Dermis blood vessel endothelial cell (primary cell): ENCODE measurements at places on chromosomes 5 and 9. TPM values are rescaled to one million over a fixed set of nuclear protein-coding genes. Genes with fewer than 3 reads are reported as not detected.

- DNase-seq = no peak
These were observed 9.8 kb upstream of the SUSD1 start for GRCh38 chr9:112184946-112185345.

DNA sequence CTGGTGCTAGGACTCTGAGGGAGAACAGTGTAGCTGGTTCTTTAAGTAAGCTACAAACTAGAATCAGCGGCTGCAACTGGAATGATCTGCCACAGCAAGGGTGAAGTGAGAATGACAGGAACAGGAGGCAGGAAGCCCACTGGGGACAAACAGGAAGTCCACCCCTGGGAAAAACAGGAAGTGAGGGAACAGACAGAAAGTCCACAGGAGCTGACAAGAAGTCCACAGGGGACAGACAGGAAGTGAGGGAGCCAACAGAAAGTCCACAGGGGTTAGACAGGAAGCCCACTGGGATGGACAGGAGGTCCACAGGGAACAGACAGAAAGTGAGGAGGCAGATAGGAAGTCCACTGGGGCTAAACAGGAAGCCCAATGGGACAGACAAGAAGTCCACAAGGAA is 15.5 kb downstream of the ADAMTS16 start:
- no peak for DNase-seq

- DNase-seq = no peak
These were observed 422.4 kb downstream of the IRX1 start for GRCh38 chr5:4018007-4018406.

DNA sequence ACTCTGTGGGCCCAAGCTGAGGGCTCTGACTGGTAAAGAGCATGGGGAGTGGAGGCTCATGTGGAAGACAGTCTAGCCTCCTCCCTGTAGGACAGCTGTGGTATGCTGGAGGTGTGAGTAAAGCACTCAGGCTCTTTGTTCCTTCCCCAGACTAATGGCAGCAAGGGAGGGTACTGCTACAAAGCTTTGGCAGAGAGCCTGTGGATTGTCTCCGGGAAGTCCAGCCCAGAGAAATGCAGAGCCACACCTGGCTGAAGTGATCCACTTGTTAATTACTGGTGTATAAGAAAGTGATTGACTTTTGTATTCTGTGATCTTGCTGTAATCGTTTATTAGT is 161.7 kb downstream of the OXCT1 start:
- DNase-seq = peak; percentile 2

GRCh38 chr5:77272206-77272605 is 61.7 kb downstream of the PDE8B start:
- no peak for DNase-seq

- no peak for DNase-seq
These were observed 22.5 kb downstream of the ADGRD2 start for GRCh38 chr9:124472770-124473169.

DNA sequence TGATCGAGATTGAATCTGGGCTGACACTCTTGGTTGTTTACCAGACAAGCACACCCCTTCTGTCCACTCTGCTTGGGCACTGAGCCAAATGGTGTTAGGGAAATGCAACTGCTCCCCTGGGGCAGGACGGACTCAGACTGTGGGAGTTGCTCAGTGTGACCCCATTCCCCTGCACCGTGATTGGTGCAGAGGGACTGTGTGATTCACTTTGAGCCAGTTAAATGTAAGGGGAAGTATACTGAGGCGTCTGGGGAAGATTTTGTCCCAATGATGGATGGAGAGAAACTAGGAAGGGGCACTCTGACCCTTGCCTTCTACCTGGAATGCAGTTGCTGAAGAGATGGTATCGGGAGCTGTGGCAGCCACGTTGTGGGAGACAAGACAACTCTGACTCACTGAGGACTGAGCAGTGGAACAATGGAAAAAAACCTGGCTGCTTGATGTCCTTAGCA is 196.0 kb upstream of the ANKRD55 start:
- peak; percentile 27 for DNase-seq

GRCh38 chr9:12790001-12790400 is 15.2 kb downstream of the LURAP1L start:
- DNase-seq = no peak

DNA sequence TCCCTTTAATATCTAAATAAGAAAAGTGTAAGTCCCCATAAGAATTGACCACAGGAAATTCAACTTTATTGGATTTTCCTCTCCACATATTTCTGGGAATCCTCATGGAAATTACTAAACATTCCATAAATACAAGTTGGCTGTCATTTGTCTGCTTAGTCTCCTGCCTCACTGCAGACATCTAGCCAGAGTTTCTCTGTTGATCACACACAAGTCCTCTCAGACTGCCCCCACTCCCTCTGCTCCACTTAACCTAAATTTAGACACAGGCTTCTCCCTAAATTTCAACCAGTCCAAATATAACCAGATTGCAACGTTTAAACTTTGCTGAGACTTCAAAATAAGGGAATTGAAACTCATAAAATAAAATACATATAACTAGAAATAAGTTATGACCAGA is 982.1 kb downstream of the DTWD2 start:
- DNase-seq = no peak

- no peak for DNase-seq
These were observed 132.7 kb upstream of the MTAP start for GRCh38 chr9:21669701-21670100.

DNA sequence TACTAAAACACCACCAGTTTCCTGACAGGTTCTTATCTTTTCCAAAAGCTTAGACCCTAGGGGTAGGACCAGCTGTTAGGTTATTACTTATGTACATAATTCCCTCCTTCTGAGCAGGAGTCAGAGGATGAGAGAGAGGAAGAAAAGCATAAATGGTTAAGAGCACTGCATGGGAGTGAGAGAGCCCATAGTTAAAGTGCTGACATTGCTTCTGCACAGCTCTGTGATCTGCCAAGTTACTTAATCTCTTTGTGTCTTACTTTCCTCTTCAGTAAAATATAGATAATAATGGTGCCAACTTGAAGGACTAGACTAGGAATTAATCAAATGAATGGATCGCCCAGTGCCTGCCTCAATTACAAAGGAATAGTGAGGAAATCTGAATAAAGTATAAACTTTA is 66.4 kb downstream of the NRG2 start:
- DNase-seq = no peak

DNA sequence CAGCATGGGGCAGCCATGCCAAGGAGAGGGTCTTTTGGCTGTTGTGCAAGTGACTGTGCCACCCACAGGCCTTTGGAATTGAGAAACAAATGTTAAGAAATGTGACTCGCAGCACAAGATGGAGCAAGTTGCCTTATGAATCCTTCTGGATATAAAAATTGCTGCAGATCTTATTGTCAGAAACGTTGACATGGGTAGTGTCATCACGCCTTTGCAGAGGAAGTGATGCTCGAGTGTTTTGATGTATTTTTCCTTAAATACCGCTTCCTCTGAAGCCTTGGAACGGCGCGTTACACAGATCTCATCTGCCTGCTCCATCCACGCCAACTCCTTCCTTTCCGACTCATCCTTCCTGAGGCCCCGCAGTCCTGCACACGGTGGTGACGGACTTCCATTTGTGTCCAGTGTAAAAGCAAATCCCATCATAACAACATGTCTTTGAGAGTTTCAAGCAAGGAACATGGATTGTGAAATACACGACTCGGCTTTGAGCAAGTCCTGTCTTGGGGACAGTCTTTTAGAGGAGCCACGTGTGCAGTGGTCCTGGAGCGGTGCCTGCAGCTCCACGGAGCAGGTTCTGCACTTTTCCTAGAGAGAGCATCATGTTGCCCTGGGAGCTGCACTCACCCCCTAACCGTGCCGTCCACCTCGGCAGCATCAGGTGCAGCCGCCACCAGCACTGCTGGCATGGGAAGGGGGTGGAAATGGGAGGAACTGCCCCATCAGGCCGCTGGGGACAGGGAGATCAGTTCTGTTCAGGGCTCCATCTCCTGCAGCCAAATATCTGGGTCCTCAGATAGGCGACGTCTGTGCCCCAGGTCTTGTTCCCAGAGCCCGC is 15.1 kb downstream of the ROPN1L start:
- DNase-seq = peak; percentile 35

DNA sequence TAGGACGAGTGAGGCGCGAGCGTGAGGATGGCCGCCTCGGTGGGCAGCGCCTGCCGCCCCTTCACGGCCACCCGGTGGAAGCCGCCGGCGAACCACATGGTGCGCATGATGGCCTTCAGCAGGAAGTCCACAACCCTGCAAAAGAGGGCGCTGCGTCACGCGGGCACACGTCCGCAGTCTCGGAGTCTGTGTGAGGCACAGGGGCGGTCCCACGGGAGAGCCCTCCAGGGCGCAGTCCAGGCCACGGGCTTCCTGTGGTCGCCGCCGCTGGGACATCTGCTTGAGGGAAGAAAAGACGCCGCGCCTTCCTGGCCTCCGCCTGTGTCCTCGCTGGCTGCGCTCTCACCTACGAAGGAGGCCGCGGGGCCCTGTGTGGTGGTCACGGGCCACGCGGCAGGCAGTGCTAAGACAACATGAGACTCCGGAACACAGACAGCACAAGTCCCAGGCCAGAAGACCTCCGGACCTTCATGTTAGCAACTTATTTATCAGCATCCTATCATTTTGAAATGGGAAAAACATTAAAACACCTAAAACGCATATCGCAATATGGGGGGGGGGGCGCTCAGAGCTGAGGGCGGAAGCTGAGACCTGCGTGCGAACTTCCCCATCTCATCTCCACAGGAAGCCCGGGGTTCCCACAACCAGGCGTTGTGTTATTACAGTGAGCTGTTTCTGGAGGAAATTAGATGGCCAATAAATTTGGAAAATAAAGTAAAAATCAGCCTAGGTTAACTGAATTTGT is 28.8 kb downstream of the LPCAT1 start:
- DNase-seq = no peak

DNA sequence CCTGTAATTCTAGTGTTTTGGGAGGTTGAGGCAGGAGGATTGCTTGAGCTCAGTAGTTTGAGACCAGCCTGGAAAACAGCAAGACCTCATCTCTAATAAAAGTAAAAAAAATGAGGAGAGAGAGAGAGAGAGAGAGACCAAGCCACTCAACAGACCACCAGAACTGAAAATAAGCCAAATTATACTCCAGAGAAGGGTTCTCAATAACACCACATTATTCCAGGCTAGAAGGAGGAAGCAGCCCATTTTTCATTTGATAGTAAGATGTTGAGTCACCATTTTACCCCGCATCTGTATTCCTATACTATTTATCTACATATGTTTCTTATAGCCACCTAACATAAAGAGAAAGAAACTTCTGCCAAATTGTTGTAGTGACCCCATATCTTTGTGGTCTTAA is 134.8 kb downstream of the PCSK5 start:
- no peak for DNase-seq

DNA sequence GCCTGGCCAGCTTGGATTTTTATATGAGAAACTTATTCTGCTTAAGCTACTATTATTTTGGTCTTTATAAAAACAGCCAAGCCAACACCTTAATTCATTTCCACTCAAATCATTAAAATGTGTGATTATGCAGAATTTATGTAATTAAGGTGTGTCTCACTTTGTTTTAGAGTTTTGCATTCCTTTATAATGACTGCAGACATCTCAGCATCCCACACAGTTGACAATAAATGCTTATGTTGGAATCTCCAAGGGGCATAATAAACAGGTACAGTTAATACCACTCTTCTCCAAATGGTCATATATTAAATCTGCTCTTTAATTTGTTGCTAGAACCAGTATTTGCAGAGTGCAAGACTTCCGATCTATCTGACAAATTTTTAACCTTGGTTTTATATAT is 34.3 kb downstream of the ARL15 start:
- no peak for DNase-seq

DNA sequence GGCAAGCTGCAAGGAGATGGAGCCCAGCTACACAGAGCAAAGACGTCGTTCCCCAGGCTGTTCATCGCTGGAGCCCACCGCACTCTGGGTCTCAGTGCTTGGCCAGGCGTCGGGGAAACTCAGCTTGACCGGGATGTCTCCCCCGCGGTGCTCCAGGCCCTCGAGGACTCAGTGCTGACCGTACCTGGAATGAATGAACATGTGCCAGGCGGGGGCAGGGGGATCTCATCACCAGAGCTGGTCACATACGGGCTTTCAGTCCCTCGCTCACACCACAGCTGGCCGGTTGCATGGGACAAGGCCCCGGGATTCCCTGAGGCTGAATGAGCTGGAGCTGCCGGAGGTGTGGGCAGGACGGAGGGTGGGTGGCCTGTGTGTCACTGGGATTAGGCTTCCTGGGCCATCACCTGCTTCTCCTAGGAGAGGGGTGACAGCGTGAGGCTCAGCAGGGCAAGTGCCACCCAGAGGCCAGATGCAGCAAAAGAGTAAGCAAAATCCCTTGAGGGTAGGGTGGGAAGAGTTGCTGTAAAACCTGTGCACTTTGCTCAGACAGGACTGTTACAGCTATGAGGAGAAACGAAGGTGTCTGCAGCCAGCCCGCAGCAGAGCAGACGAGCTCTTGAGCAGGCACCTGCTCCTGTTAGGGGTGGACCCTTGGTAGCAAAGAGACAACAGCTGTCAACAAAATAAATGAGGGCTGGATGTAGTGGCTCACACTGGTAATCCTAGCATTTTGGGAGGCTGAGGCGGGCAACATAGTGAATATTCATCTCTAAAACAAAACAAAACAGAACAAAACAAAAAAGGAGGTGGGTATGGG is 70.7 kb upstream of the RAPGEF1 start:
- DNase-seq = no peak

DNA sequence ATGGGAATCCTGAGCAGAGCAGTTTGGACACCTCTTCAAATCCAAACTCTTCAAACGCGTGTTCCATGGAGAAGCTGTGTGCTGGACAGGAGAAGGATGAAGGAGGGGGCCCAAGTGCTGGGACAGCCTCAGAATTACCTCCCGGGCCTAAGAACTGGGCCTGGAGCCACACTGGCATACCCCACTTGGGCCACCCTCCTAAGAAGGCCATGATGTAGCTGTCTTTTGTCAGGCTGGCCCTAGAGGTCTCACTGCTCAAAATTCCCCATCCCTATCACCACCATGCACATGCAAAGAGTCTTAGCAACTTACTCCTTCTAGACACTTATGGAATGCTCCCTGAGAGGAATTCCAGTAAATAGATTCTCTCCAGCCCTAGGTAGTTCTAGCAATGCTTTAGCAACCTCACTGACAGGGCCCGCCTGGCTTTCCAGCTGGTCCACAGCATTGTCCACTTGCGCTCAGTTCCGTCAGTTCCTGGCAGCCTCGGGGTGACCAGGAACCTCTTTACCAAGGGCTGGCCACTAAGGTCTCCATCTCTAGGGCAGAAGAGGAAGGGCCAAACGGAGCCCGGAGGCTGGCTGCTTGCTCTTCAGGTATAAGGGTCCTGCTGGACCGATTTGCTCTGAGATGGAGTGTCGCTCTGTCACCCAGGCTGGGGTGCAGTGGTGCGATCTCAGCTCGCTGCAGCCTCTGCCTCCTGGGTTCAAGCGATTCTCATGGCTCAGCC is 75.3 kb downstream of the RGS3 start:
- DNase-seq = no peak

DNA sequence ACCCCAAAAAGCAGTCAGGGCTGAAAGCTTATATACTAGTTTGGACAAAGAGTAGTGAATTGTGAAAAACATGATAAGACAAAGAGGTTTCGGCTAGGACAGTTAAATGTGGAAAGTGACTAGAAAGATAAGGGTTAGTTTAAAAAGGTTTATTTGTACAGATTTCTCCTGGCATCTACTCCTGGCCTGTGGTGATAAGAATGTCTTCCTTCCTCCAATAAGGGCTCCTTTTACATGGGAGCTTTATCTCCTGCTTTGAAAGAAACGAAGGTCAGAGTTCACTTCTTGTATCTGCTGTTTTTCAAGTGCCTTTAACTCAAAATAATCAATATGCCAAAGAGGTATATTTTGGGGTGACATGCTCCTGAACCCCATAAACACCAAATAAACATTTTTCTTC is 776.1 kb upstream of the COX7C start:
- DNase-seq = no peak

PCDHGA12 gene
- total RNA-seq = 4.1 and 4.6 TPM in 2 replicates

MAST4 gene
- 37.8 and 38.3 TPM in 2 replicates for total RNA-seq

OLFML2A gene
- 2.2 and 2.9 TPM in 2 replicates for total RNA-seq

RAB3C gene
- total RNA-seq = 0.17 and 1.9 TPM in 2 replicates

PCDHB8 gene
- 0.14 and 0.34 TPM in 2 replicates for total RNA-seq

FAM221B gene
- total RNA-seq = not detected in 2 replicates

WDR5 gene
- 18.5 and 31.4 TPM in 2 replicates for total RNA-seq

SMIM33 gene
- not detected in 2 replicates for total RNA-seq
